CD4-positive, alpha-beta T cell (primary cell): ENCODE measurements at places on chromosomes 5 and 9.

GRCh38 chr5:163269624-163270023 is 167.8 kb upstream of the CCNG1 start:
- DNase-seq = no peak

DNA sequence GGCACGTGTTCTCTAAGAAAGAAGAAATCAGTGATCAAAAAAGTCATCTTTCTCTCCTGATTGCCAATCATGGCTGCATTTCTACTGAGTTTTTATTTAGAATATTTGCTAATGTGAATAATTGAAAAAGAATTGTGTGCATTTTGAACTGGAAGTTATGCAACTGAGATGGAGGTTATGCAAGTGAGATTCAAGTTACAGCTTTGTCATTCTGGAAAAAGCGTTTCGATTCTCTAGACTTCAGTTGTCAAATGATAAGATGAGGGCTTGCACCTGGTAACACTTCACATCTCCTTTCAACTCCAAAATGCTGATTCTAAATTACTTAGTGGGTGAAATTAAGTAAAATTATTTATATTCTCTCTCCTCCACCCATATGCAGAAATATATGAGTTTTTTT is 36.4 kb downstream of the C6 start:
- no peak for DNase-seq

- no peak for DNase-seq
Observed at GRCh38 chr5:155799308-155799707, 527.7 kb upstream of the SGCD start.

DNA sequence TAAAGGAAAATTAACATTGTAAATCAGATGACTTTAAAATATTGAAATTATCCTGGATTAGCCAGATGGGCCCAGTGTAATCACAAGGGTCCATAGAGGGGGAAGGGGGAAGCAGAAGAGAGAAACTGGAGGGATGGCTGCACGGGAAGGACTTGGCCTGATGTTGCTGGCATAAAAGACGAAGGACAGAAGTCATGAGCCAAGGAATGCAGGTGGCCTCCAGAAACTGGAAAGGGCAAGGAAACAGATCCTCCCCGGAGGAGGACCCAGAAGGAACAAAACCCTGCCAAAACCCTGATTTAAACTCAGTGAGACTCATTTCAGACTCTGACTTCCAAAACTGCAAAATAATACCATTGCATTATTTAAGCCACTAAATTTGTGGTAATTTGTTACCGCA is 100.2 kb downstream of the ADAMTS2 start:
- DNase-seq = no peak

GRCh38 chr9:85744480-85744879 is 2.7 kb upstream of the AGTPBP1 start:
- DNase-seq = no peak

GRCh38 chr5:41503310-41503709 is 7.1 kb downstream of the PLCXD3 start:
- no peak for DNase-seq

GRCh38 chr5:159345336-159345735 is 15.0 kb upstream of the IL12B start:
- DNase-seq = peak; percentile 31

DNA sequence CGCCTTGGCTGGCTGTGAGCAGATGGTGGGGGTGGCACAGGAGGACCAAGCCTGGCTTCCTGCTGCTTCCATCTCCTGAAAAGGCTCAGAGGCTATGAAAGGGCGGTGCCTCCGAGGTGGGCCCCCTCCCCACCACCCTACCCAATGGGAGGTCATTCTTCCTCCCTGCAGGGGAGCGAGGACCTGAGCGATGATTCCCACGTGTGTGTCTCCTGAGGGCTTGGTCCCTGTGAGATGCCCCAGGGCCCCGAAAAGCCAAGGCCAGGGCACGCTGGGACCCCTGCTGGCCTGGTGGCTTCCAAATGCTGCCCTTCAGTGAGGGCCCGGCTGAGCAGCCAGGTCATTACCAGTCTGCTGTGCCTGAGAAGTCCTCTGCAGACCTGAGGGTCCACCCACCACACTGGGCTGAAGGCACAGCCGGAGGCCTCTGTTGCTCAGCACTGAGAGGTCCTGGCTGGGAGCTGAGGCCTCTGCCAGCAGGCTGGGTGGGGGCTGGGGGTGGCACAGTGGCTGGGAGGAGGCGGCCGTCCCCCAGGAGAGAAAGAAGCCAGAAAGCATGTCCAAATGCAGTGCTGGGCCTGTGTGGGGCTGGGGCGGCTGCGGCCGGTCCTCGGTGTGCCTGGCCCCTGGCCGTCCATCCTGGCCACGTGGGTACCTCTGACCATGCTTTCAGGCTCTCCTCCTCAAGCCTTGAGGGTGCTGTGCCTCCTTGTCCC is 14.0 kb upstream of the SLC6A19 start:
- no peak for DNase-seq

GRCh38 chr5:6638236-6638635 is 5.0 kb downstream of the SRD5A1 start:
- no peak for DNase-seq

GRCh38 chr9:36158917-36159316 is 10.3 kb upstream of the CCIN start:
- DNase-seq = no peak

DNA sequence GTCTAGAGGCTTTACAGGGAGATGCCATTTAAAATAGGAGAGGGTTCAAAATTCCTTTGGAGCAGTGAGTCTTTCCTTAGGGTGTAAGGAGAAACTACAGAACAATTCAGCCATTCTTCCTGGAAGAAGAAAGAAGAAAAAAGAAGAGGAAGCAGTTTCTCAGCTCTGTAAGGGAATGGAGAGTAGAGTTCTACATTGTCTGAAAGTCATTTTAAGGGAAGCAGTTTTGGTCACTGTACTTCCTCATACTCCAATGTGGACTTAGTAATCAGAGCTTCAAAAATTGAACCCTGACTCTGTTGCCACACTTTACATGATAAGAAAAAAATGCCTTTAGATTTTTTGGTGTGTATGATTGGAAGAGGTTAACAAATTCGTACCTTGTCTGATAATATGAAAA is 122.4 kb downstream of the LRRC70 start:
- DNase-seq = no peak

GRCh38 chr9:116953271-116953670 is 266.2 kb downstream of the TRIM32 start:
- no peak for DNase-seq

GRCh38 chr5:68714810-68715209 is 379.0 kb upstream of the SLC30A5 start:
- no peak for DNase-seq

- DNase-seq = no peak
Observed at GRCh38 chr5:22541037-22541436, 312.1 kb downstream of the CDH12 start.

DNA sequence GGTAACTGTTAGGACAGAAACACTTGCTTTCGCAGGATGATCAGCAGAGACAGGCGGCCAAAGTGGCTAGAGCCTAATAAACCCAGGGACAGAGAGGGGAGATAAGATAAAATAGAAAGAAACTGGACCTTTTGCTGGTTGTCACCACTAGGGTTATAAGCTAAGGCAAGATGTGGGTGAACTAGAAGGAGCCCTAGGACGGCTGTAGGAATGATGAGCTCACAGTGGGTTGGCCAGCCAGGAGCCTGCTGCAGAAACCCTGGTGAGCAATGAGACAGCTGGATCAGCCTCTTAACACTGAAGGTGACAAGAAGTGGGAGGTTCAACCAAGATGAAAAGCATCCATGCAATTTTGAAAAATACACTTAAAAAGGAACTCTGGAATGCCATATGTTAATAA is 13.5 kb downstream of the CTNND2 start:
- no peak for DNase-seq

DNA sequence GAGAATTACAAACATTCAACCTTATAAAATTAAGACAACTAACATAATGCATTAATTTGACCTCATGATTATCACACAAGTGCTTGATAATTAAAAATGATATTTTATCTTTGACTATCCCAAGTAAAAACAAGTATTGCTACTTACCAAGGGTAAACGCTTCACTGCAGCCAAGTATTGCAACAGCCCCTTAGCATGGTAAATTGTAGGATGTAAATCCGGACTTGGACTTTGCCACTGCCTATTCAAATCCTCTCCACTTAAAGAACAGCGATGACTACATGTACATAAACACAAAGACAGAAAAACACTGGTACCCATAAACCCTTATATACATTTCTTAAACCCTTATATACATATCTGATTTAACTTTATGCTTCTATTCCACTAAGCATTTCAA is 155.1 kb downstream of the AGTPBP1 start:
- no peak for DNase-seq

- no peak for DNase-seq
Observed at GRCh38 chr5:107982703-107983425, 312.1 kb upstream of the EFNA5 start.

DNA sequence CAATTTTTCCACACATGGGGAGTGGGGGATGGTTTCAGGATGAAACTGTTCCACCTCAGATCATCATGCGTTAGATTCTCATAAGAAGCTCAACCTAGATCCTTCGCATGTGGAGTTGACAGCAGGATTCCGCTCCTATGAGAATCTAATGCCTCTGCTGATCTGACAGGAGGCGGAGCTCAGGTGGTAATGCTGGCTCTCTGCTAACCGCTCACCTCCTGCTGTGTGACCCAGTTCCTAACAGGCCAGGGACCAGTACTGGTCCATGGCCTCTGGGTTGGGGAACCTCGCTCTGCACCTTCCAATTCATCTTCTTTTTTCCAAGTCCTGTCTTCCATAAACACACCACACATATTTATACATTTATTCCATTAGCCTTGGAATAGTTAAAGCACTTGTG is 33.0 kb downstream of the POU5F2 start:
- no peak for DNase-seq

GRCh38 chr5:78706825-78707224 is 58.3 kb upstream of the LHFPL2 start:
- no peak for DNase-seq

GRCh38 chr5:148910686-148911361 is 84.4 kb downstream of the ADRB2 start:
- DNase-seq = no peak

GRCh38 chr9:133706307-133707050 is 31.7 kb downstream of the SARDH start:
- no peak for DNase-seq

GRCh38 chr9:135850737-135851136 is 56.6 kb downstream of the CAMSAP1 start:
- peak; percentile 7 for DNase-seq

DNA sequence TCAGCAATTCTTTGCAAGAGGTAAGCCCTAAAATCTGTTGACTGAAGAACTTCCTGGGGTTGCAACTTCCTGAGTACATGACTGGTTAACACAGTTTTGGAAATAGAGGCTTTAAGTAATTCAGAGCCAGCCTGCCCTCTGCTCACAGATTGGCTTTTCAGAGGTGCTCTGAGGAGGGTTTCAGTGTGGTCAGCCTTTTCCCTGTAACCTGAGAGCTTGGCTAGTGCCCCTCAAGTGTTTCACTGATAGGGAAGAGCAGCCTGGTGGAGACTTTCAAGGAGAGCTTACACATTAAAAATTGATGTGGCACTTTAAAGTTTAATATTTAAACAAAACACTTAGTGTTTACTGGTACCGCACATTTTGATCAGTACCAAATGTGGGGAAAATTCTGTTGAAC is 56.7 kb upstream of the FOXB2 start:
- DNase-seq = no peak

- no peak for DNase-seq
Observed at GRCh38 chr5:175133185-175133584, 310.8 kb downstream of the DRD1 start.

- DNase-seq = no peak
Observed at GRCh38 chr9:35295369-35296036, 133.7 kb downstream of the UNC13B start.

DNA sequence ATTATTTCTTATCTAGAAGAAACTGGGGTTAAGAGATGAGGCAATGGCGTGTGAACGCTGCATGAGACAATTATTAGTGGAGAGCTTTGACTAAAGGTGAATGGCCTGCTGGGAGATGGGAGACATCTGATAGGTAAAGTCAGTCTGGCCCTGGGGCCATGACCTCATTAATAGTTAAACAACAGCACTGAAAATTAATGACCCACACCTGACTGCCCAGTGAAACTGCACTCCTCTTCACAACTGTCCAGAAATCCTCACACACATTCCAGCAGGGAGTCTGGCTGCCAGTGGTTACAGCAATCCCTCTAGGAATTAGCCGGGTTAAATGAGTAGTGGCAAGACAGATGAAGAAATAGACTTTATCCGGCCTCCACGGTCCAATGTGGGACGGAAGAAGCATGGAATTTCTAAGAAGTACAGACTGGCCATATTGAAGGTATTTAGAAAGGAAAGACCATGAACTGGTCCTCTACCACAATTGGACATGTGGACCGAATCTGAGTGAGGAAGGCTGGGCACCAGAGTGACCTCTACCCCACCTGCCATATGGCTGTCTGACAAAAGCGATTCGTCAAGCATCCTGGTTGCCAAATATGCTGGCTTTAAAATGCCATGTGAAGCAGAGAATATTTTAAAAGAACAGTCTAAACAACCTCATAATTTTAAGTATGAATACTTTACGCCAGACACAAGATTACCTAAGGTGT is 138.4 kb downstream of the EFNA5 start:
- no peak for DNase-seq

DNA sequence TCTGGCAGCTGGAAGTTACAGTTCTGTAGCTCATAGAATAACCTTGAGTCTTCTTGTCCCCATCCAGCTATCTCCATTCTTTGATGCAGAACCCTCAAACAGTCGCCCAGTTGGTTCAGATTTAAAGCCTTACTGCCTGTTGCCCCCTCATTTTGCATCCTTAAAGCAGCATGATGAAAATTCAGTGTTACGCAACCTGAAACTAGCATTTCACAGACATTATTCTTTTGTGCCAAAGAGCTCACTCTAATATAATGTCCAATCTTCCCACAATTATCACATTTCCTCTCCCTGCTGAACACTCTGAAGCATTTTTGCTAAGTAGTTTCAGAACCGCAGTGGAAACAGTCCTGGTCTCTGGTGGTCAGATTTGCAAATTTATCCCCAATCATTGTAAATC is 318.0 kb downstream of the PSAT1 start:
- no peak for DNase-seq

DNA sequence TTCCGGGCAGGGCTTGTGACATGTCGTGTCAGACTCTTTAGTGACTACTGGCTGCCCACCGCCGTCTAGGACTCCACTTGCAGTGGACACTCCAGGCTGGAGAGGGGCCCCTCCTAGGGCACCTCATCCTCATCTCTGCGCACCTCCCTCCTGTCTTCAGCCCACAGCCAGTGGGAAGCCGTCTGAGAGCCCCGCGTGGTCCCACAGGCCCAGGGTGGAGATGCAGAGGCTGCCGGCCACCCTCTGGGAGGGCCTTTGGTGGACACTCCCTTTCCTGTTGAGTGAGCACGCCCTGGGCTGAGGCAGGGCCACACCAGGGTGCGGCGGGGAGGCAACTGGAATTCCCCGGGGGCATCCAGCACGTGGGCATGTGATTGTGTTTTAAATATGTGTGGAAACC is 80.5 kb downstream of the IRX2 start:
- DNase-seq = no peak

GRCh38 chr9:122134822-122135528 is 24.6 kb downstream of the NDUFA8 start:
- no peak for DNase-seq

- no peak for DNase-seq
Observed at GRCh38 chr5:89147031-89147430, 264.0 kb upstream of the MEF2C start.

GRCh38 chr5:34849253-34849652 is 10.3 kb downstream of the TTC23L start:
- DNase-seq = no peak
